ENCODE measurements at places on chromosomes 12 and 14. TPM values are rescaled to one million over a fixed set of nuclear protein-coding genes. Genes with fewer than 3 reads are reported as not detected.
A peak's percentile ranks its signal among the peaks of the same experiment; 100 is the strongest.

DNA sequence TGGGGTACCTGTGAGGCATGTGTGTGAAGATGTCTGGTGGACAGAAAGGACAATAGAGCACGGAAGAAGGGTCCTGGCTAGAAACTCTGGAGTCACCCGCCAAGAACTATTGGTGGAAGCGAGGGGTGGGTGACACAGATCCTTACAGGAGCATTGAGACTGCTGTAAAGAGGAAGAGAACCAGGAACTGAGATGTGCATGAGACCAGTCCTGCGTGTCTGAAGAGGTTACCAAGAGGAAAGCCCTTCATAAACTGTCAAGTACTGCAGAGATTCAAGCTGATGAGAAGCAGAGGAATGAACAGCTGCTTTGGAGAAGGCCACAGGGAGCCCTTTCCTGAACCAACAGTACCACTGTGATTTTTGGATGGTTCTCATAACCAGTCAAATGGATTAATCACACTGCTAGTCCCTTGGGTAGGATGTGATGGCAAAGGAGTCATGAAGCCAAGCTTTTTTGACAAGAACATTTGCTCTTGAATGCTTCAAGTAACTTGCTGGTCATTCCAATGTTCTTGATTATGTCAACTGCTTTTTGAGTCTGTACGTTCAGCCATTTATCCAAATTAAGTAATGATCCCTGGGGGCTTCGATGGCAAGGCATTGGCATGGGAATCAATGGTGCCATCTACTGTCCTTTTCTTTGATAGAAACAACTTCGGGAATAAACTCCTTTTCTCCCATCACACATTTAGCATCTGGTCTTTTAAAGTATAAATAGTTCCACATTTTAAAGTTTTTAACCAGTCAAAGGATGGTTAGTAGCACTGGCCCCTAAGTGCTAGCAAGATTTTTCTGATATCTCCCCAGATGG is 42.9 kb downstream of the GPR135 start:
- DNase-seq, result no peak

DNA sequence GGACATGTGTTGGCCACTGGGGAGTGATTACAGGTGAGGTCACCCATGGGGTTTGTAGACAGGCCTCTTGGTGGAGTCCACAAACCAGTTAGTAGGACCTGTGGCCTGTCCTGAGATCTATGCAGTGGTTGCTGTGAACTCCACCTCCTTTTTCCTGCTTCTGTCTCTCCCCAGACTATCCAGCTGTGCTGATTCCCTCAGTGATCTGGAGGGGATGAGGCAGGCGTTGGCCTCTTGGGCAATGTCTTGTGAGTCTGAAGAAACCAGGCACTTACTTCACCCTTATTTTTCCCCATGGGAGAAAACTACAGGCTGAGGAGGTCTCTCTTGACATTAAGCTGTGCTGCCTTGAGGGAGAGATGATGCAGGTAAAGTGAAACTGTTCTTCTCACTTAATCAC is 257.2 kb upstream of the PRICKLE1 start:
- no peak for DNase-seq

- no peak for DNase-seq
Observed at GRCh38 chr12:2058837-2059236, 6.0 kb downstream of the CACNA1C start.

DNA sequence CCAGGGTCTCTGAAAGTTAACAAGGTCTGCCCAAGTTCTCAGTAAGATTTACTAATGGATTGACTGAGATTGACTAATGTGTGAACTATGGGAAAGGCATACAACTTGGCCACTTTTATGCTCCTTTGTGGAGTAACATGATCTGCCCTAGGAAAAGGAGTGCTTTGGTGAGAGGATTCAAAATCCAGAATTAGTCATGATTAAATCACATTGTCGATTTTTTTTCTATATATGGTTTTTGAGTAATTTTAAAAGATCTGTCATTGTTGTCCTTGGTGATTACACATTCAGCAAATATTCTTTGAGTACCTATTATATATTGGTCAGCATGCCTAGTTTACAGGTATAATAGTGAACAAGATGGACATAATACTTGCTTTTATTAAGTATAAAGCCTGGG is 147.7 kb upstream of the SYT10 start:
- DNase-seq, result no peak

DNA sequence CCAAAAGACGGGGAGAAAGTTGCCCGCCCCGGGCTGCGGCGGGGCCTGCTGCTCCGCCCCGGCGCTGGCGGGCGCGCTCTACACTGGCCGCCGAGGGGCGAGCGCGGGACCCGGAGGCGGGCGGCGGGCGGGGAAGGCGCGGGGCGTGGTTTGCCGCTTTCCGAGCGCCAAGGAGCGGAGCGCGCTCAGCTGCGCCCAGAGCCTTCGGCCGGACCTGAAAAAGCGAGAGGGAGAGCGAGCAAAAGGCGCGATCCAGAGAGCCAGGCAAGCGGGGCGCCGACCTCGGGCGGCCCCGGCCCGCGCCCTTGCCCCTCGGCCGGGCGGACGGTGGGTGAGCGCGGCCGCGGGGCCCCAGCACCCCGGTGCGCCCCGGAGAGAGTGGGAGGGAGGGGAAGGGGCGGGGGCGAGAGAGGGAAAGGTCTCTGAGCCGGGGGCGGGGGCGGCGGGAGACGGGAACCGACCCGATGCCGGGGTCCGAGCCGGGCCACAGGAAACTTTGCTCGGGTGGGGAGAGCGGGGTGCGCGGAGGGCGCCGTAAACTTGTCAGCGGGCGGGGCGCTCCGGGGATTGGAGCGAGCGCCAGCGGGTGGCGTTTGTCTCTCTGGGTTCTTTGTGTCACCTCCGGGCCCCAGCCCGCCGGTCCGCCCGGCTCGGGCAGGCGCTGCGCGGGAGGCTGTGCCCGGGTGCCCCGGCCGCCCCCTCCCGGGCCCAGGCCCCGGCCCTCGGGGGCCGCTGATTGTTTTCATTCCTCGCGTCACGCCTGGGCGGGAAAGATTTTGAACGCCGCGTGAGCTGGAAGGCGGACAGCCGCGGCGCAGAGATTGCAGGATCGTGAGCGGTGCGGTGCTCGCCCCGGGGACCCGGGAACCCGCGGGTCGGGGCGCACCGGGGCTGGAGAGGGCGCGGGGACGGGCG is at the start of gene SYNE2:
Gene SYNE2 (plus strand): TSS at position 188 of the 915 bp plus-strand sequence. CDS start 56,145 bp downstream, outside the sequence.
- peak; percentile 85 for DNase-seq

DNA sequence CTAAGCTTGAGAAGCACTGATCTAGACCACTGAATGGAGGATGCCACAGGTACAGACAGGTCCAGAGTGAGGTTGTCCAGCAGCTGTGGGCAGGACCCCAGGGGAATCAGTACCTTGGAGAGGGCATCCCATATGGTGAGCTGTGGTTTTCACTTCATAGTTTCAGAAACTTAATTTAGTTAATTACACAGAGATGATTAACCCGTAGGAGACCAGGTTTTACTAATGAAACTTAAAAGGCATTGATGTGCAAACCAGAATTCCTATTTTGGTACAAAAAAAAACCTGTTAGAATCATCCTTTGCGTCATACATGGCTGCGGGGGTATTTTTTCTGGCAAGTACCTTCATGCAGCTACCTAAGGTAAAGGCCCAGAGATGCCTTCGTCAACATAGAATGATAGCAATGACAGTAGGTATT is 159.3 kb downstream of the DACT1 start:
- no peak for DNase-seq

DNA sequence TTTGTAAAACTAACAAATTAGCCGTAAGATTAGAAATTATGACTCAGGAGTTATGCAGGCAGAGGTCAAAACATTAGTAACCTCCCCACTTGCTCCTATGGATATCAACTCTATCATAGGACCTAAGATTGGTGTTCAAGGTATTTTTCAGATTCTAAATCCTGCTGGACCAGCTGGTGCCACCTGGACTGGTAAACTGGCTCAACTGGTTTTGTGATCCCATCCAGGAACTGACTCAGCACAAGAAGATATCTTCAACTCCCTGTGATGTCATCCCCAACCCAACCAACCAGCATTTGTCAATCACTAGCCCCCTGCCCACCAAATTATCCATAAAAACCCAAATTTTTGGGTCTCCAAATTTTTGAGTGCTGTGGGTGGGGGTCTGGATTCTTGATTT is 98.1 kb upstream of the OR4E1 start:
- DNase-seq, result no peak

Gene DTX1
- 1.6 TPM for total RNA-seq

Gene SLC11A2
- total RNA-seq, result 23.7 TPM
